ENCODE measurements at places on chromosomes 1 and 21. TPM values are rescaled to one million over a fixed set of nuclear protein-coding genes. Genes with fewer than 3 reads are reported as not detected.

The FUBP1 gene
- 158 TPM for total RNA-seq

The LPAR3 gene
- 0.15 TPM for total RNA-seq

The NPL gene
- 0.65 TPM for total RNA-seq

The FMN2 gene
- not detected for total RNA-seq

The CA6 gene
- total RNA-seq = not detected

The SPRR3 gene
- not detected for total RNA-seq

The DCST1 gene
- not detected for total RNA-seq

The RNU1-1 gene
- under 0.01 TPM for total RNA-seq

The DNALI1 gene
- 0.65 TPM for total RNA-seq

The NCF2 gene
- total RNA-seq = not detected

The TEDDM1 gene
- not detected for total RNA-seq

The STRIP1 gene
- total RNA-seq = 61.6 TPM
